Midbrain (tissue), 1 donor: ENCODE measurements at places on chromosomes 3 and 15.

GRCh38 chr3:97684490-97684889 lies 80.1 kb upstream of the ARL6 start:
- no peak for DNase-seq

DNA sequence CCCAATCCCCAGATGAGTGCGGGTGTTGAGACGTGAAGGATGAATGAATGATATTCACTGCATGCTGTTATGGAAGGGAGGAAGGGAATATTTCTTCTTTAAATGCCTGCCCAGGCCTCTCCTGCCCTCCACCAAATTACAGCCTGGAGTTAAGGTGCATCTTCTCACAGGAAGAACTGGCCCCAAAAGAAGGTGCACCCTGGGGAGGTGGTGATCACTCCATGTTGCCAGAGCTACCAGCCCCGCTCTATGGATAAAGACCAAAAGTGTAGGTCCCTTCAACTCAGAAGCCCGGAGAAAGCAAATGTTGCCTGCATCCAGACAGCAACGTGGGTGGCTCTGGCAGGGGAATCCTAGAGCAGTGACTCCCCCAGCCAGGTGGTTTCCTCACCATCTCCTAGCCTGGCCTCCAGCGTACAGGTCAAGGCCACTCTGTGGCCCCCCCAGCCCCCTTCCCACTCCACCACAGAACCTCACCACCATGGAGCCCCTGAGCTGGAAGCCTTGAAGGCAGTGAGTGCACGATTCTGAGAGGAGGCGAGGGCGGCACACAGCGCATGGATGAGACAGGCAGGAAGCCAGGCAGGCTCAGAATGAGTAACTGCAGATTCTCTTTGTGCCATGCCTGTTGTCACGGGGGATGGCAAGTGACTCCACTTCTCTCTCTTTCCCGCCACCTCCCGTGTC lies 3.5 kb upstream of the VIPR1 start:
- no peak for DNase-seq

GRCh38 chr3:60754617-60755016 lies 496.6 kb downstream of the FHIT start:
- DNase-seq: no peak

GRCh38 chr15:85667491-85668424 lies 127.0 kb downstream of the KLHL25 start:
- no peak for DNase-seq

GRCh38 chr3:156668073-156668763 lies 6.2 kb upstream of the TIPARP start:
- no peak for DNase-seq

- peak; percentile 75 for DNase-seq
These were observed 73.3 kb downstream of the SYNPR start for GRCh38 chr3:63351159-63352007.

- DNase-seq: no peak
These were observed 55.1 kb upstream of the AGTR1 start for GRCh38 chr3:148642616-148643015.

GRCh38 chr3:156176048-156176447 lies 55.7 kb downstream of the KCNAB1 start:
- no peak for DNase-seq

DNA sequence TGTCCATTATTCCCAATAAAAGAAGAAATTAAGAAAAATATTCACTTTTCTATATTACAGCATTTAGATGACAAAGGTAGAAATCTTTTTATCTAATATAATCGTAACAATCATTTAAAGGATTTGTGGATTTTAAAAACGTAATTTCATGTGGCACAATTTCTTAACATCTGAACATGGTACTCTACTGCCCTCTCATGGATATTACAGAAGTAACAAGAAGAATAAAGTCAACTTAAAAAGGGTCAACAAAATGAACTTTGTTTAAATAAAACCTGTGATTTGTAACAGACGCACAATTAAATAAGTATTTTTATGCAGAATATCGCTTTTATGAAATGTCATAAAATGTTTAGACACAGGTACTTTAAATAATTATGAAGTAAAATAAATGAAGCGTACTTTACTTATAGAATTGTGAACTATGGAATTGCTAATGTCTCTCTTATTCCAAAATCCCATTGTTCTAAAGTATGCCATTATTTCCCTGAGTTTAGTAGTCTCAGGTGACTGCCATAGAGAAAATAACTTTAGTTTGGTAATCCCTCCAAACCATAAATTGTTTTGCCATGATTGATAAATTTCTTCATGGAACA lies 366.8 kb upstream of the ZNF385D start:
- DNase-seq: peak; percentile 11

DNA sequence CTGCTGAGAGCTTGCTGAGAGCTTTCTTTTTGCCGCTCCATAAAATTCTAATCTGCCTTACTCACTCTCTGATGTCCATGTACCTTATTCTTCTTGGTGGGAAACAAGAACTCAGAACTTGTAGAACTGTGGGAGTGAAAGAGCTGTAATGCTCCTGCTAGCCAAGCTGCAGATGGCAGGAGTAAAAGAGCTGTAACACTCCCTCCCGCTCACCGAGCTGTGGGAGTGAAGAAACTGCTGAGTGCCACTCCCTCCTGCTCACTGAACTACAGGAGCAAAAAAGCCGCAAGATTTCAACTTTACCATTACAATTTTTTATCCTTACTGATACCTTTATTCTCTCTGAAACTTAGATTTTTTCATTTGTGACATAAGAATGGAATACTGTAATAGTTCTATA lies 199.1 kb downstream of the SI start:
- DNase-seq: no peak
